Renal pelvis (tissue), 12 donors: ENCODE measurements at places on chromosomes 3 and 15. TPM values are rescaled to one million over a fixed set of nuclear protein-coding genes. Genes with fewer than 3 reads are reported as not detected.
A peak's percentile ranks its signal among the peaks of the same experiment; 100 is the strongest.

DNA sequence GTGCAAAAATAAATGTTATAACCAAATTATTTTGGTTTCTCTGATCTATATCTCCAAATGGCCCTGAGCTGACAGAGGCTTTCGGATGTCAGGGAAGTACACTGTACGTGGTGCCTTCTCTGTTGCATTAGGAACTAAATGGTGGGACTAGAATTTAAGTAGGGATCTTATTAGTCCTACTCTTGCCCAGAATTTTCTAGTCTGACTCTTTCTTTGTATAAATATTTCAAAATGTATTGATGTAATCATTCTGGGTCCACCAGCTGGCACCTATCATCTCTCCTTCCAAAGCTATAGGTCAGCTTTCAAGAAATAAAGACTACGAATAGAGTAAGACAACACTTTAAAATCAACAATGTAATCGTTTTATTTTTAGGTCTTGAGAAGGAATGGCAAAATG lies 22.3 kb upstream of the MLF1 start:
- DNase-seq = no peak

- no peak for DNase-seq
These were observed 3.8 kb downstream of the INKA1 start for GRCh38 chr3:49806850-49807249.

DNA sequence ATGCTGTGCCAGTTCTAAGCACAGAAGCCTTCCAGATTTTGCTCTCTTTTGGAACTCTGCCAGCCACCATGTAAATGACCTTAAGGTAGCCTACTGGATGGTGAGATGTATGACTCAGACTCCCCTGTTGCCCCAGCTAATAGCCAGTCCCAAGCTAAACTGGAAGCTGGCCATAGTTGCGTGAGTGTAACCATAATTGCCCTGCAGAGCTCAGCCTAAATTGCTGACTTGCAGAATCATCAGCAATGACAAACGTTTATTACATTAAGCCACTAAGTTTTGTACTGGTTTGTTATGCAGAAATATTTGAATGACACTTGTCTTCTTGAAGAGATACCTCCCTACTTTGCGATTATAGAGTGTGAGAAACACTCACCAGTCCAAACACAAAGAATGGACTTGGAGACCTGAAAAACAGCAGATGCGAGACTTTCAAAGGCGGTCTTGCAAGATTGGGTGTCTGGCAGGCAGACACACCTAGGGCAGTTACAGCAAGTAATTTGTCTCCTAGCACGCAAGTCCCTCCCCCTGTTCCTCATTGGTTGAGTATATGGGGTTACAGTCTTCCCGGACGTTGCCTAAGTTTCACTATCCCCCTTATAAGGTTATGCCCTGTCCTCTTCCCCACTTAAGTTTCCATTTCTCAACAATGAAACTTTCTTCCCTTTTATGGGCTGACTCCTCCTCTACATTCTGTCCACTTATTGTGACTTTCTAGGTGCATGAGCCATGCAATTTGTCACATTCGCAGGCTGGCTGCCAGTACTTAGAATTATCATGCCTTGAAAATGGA lies 83.6 kb upstream of the XCR1 start:
- DNase-seq = no peak

DNA sequence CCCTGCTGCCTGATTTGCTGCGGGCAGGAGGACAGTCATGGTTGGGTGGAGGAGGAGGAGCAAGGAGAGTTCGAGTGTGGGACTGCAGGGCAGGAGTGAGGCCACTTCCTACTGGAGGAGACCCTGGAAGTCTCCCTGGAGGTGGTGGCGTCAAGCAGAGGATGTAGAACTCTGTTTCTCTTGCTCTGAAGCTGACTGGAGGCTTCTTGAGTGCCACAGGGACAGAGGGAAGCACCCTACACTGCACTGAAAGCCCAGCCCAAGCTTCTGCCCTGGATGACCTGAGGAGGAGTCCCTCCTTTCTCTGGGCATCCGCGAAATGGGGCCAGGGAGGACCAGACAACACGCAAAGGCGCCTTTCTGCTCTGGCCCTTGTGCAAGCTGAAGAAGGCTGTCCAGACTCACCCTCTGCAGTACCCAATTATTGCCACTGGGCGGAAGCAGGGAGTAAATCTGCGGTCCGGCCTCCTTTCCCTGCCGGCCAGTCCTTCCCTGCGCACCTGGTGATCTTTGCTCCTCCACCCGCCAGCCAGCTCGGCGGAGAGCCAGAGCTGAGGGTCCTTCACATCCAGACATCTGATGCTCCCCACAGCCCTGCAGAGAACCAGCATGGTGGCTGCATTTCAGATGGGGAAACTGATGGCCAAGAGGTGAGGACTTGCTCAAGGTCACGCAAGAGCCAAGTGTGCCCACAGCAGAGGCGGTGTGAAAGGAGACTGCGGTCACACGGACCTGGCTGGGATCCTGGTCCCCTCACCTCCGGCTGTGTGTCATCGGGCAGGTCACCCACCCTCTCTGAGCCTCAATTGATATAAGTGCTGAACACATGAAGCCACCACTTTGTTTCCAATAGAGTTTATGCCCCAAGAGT lies 207.1 kb downstream of the TBC1D2B start:
- peak; percentile 58 for DNase-seq

DNA sequence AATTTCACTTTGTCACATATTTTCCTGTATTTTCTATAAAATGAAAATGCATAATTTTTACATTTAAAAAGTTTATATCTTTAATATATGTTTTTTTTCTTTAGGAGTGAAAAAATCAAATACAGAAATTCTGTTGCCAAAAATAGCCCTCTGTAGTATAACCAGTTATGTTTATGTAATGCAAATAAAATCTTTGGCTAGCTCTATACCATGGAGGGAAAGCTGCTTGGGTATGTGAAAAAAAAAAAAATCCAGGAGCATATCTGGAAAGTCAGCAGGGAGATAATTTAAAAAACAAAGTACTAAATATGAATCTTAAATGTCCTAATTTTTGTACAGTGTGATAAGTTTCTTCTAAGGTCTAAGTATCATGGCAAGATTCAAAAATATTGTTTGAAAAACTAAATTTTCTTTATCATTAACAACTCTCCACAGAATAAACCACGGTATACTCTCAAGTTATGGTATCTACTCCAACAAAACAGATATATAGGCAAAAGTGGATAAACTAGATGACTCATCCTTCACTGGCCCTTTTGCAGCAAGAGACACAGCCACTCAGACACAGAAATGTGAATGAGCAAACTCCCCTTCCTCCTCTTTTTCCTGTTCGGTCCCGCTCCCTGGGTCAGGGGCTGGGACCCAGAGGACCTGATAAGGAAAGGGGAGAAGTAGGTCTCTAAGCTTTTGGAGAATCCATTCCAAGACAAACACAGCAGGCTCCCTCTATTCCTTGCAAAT lies 66.6 kb downstream of the PDZRN3 start:
- DNase-seq = no peak

GRCh38 chr3:10192953-10193691 lies 28.4 kb downstream of the IRAK2 start:
- DNase-seq = peak; percentile 59

GOLGA6B gene
- 0.17 TPM for polyA plus RNA-seq
